ENCODE measurements at places on chromosomes 4 and X.

- no peak for DNase-seq
Observed at GRCh38 chr4:76205476-76205875, 8.1 kb downstream of the SCARB2 start.

DNA sequence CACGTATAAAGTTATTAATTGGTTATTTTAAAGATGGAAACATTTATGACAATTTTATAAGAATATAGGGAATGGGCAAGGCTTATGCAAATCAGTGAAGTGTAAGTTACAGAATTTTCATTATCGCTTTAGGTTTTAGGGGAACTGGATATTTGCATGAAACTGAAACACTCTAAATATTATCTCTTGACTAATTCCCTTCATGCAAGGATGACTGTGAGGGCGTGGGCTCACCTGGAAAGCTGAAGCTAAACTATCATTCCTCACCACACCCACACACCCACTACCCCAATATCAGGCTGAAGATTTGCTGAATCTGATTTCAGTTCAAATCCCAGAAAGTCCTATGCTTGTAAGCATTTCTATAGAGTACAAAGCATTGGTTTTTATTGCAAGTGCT, 81.7 kb upstream of the ARHGAP24 start:
- DNase-seq, result no peak

GRCh38 chrX:42273387-42273786, 350.0 kb upstream of the CASK start:
- DNase-seq, result no peak

GRCh38 chrX:151873096-151873495, 39.6 kb upstream of the MAGEA4 start:
- no peak for DNase-seq

GRCh38 chr4:36278789-36279188, 2.6 kb upstream of the DTHD1 start:
- no peak for DNase-seq
